ENCODE measurements at places on chromosomes 13 and 19. TPM values are rescaled to one million over a fixed set of nuclear protein-coding genes. Genes with fewer than 3 reads are reported as not detected.

The DMRTC2 gene
- total RNA-seq = not detected

The ATP7B gene
- 3.0 TPM for total RNA-seq

The IGFL4 gene
- not detected for total RNA-seq

The ZSWIM9 gene
- 13.1 TPM for total RNA-seq

The LILRA5 gene
- not detected for total RNA-seq

The LENG8 gene
- total RNA-seq = 283 TPM

The LSR gene
- 24.2 TPM for total RNA-seq

DNA sequence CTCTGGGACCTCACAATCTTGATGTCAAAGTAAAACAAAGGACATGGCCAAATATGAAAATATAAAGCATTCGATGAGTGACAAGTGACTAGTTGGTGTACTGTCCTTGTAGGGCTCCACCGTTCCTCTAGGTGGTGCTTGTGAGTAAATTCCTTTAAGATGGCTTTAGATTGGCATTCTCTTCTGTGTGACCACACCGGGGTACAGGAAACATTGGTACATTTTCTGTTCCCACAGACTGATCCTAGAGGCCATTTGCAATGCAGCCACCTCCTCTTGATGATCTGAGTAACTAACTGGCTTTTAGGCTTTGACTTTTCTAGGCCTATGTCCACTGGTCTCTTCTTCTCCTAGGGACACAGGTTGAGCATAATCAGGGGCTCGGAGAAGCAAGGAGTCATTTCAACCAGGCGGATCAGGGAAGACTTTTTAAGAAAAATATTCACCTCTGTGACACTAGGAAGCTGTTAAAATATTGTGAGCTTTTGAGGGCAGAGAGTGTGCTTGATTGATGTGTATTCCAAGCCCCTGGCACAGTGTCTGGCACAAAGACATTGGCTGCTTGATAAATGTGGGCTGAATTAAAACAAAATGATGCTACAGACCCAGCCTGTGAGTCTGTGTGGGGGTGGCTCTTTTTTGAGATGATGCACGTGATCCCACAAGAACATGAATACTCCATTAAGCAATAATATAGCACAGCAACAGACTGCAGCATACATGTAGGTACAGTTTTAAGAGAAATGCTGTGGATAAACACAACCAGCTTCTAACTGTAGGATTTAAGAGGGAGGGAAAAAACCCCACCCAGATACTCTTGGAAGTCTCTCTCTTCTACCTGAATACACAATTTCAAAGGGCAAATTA is 21.0 kb downstream of the EPSTI1 start:
- H3K36me3 ChIP-seq = peaks cover 4% of the 10 kb centered on the region
- H3K4me3 ChIP-seq = no peak overlapping the region
- H3K27me3 ChIP-seq = no peaks in the 10 kb centered on the region
- DNase-seq = peak; percentile 48
- H3K27ac ChIP-seq = no peak overlapping the region

GRCh38 chr19:52896431-52897137 is 851 bp downstream of the ZNF320 start:
- H3K27me3 ChIP-seq = no peaks in the 10 kb centered on the region
- H3K27ac ChIP-seq = peak overlapping the region; percentile 82
- DNase-seq = no peak
- H3K4me1 ChIP-seq = peaks cover 19% of the 10 kb centered on the region
- H3K4me3 ChIP-seq = peak overlapping the region; percentile 93

- H3K4me3 ChIP-seq = peak overlapping the region; percentile 87
- H3K4me1 ChIP-seq = peaks cover 14% of the 10 kb centered on the region
- peaks cover 86% of the 10 kb centered on the region for H3K27me3 ChIP-seq
- peak; percentile 24 for DNase-seq
Observed at GRCh38 chr13:111114362-111115060, 599 bp upstream of the ARHGEF7 start.

GRCh38 chr19:46571495-46571894 is 29.6 kb upstream of the CALM3 start:
- no peak overlapping the region for H3K27ac ChIP-seq
- no peak for DNase-seq
- peaks cover 19% of the 10 kb centered on the region for H3K4me1 ChIP-seq
- H3K4me3 ChIP-seq = no peak overlapping the region
- no peaks in the 10 kb centered on the region for H3K36me3 ChIP-seq

DNA sequence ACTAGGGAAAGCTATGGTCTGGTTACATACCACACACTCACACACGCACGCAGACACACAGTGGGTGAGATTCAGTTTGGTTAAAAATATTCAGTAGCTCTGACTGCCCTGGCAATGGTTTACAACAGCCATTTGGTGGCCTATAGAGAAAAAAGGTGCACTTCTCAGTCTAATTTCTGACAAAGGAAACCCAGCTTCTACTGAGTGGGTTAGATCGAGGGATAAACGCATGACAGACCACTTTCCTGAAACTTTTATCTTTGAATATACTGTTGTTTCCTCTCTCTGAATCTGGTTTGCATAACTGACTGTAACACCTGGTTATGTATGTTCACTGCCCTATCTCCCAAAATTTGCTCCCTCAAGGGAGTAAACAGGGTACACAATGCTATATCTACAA is 2.5 kb downstream of the LIG4 start:
- H3K27ac ChIP-seq = no peak overlapping the region
- DNase-seq = no peak
- H3K4me3 ChIP-seq = no peak overlapping the region

DNA sequence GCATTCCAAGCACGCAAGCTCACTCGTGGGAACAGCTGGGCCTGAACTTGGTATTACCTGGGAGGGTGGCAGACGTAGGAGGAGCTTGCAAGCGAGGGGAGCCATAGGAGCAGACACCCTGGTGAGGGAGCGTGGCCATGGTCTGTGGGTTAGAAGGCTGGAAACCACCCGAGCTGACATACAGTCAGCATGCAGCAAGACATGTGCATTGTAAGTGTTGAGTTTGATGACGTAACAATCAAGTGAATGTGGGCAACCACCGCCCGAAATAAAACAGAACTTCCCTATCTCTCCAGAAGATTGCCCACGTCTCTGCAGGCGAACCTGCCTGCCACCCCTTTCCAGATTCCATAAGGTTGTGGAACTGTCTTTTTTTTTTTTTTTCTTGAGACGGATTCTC is 26.8 kb downstream of the UBXN6 start:
- no peaks in the 10 kb centered on the region for H3K4me1 ChIP-seq
- DNase-seq = no peak
- H3K36me3 ChIP-seq = peaks cover 9% of the 10 kb centered on the region
- H3K4me3 ChIP-seq = no peak overlapping the region
- H3K27me3 ChIP-seq = no peaks in the 10 kb centered on the region

DNA sequence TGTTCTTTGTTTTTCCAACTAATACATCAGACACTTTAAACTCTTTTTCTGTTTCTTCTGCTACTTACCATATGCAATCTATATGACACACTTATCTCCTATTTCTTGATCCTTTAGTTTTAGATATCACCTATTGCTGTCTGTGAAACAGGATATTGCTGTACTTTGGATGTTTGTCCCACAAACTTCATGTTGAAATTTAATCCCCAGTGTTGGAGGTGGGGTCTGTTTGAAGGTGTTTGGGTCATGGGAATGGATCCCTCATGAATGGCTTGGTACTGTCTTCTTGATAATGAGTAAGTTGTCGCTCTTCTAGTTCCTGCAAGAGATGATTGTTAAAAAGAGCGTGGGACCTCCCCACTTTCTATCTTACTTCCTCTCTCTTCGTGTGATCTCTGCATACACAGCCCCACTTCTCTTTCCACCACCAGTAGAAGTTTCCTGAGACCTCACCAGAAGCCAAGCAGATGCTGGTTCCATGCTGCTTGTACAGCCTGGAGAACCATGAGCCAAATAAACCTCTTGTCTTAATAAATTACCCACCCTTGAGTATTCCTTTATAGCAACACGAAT is 244.2 kb downstream of the NHLRC3 start:
- H3K4me3 ChIP-seq = no peak overlapping the region
- H3K36me3 ChIP-seq = peaks cover 6% of the 10 kb centered on the region
- H3K27ac ChIP-seq = no peak overlapping the region
- no peaks in the 10 kb centered on the region for H3K4me1 ChIP-seq
- DNase-seq = no peak

DNA sequence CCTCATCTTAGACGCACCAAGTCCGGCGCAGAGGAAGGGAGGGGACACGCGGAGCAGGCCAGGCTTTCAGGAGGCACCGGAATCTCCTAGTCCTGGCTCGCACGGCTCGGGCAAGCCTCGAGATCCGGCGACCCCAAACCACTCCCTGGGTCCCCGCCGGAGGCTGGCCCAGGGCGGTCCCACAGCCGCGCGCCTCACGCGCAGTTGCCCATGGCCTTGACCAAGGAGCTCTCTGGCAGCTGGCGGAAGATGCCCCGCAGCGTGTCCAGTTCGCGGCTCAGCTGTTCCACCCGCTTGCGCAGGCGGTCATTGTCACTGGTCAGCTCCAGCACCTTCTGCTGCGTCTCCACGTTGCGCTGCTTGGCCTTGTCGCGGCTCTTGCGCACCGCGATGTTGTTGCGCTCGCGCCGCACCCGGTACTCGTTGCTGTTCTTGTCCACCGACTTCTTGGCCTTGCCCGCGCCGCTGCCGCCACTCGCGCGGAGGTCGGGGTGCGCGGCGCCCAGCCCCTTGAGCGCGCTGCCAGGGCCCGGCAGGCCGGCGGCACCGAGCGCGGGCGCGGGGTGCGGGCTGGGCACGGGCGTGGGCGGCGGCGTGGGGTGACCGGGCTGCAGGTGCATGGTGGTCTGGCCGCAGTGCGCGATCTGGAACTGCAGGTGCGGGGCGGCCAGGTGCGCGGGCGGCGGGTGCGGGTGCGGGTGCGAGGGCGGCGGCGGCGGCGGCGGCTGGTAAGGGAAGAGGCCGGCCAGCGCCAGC is 1.0 kb downstream of the CEBPA start:
- no peaks in the 10 kb centered on the region for H3K36me3 ChIP-seq
- DNase-seq = no peak
- no peak overlapping the region for H3K27ac ChIP-seq
- H3K4me3 ChIP-seq = peak overlapping the region; percentile 60
- H3K4me1 ChIP-seq = no peaks in the 10 kb centered on the region

- no peak for DNase-seq
- peaks cover 14% of the 10 kb centered on the region for H3K4me1 ChIP-seq
- H3K27ac ChIP-seq = no peak overlapping the region
Observed at GRCh38 chr13:50069261-50069660, 54.0 kb downstream of the KCNRG start.

DNA sequence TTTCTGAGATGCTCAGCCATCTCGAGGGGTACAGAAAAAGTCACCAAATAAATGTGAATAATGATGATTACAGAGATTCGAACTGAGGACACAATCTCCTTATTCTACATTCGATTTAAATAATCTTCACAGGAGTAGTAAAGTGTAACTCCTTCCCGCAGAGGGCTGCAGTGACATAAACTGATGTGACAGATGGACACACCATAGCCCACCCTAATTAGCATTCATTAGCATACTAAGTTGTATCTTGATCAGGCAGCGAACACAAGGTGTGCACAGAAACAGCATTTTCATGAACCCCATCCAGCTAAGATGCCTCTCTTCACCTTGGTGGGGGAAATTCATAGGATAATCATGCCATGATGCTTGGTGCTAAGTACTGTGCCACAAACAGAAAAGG is 83.0 kb downstream of the TNFSF11 start:
- H3K27me3 ChIP-seq = peaks cover 76% of the 10 kb centered on the region
- H3K36me3 ChIP-seq = no peaks in the 10 kb centered on the region
- no peak overlapping the region for H3K4me3 ChIP-seq
- no peaks in the 10 kb centered on the region for H3K4me1 ChIP-seq

- peak overlapping the region; percentile 25 for H3K27ac ChIP-seq
- peaks cover 24% of the 10 kb centered on the region for H3K4me1 ChIP-seq
- no peak overlapping the region for H3K4me3 ChIP-seq
Observed at GRCh38 chr13:73820688-73821087, 313.5 kb downstream of the KLF12 start.

- DNase-seq = no peak
- peaks cover 16% of the 10 kb centered on the region for H3K27me3 ChIP-seq
- H3K4me1 ChIP-seq = peaks cover 7% of the 10 kb centered on the region
- H3K27ac ChIP-seq = no peak overlapping the region
- H3K4me3 ChIP-seq = no peak overlapping the region
Observed at GRCh38 chr19:406135-406781, 2.7 kb downstream of the C2CD4C start.

DNA sequence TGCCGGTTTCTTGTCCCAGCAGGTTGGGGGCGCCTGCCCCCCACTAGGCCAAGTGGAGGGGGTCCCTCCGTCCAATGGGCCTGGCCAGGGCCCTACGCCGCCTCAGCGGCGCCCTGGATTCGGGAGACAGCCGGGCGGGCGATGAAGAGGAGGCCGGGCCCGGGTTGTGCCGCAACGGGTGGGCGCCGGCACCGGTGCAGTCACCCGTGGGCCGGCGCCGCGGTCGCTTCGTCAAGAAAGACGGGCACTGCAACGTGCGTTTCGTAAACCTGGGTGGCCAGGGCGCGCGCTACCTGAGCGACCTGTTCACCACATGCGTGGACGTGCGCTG is 6.2 kb downstream of the KCNJ14 start:
- no peaks in the 10 kb centered on the region for H3K36me3 ChIP-seq
- H3K27me3 ChIP-seq = no peaks in the 10 kb centered on the region
- H3K4me3 ChIP-seq = no peak overlapping the region
- H3K4me1 ChIP-seq = peaks cover 6% of the 10 kb centered on the region
- H3K27ac ChIP-seq = no peak overlapping the region

GRCh38 chr19:39200066-39200802 is 3.5 kb downstream of the NCCRP1 start:
- peaks cover 22% of the 10 kb centered on the region for H3K4me1 ChIP-seq
- DNase-seq = no peak
- no peak overlapping the region for H3K4me3 ChIP-seq

- DNase-seq = no peak
- H3K27ac ChIP-seq = no peak overlapping the region
- H3K4me1 ChIP-seq = peaks cover 12% of the 10 kb centered on the region
- H3K4me3 ChIP-seq = no peak overlapping the region
Observed at GRCh38 chr13:95258098-95258497, 43.2 kb downstream of the ABCC4 start.

- no peak within 1 kb of the TSS for H3K4me3 ChIP-seq
- H3K4me1 ChIP-seq = peaks cover 5% of the 10 kb centered on the region
- H3K27me3 ChIP-seq = no peaks in the 10 kb centered on the region
- peaks cover 2% of the 10 kb centered on the region for H3K36me3 ChIP-seq
- no peak for DNase-seq
Observed at GRCh38 chr19:48672994-48673393, at the start of gene NTN5. NTN5 (minus strand) TSS chr19:48673017; CDS start chr19:48670986, 2,031 bp downstream.

- DNase-seq = no peak
- H3K27ac ChIP-seq = peak overlapping the region; percentile 3
- H3K36me3 ChIP-seq = no peaks in the 10 kb centered on the region
Observed at GRCh38 chr13:79459906-79460305, 21.0 kb upstream of the NDFIP2 start.

DNA sequence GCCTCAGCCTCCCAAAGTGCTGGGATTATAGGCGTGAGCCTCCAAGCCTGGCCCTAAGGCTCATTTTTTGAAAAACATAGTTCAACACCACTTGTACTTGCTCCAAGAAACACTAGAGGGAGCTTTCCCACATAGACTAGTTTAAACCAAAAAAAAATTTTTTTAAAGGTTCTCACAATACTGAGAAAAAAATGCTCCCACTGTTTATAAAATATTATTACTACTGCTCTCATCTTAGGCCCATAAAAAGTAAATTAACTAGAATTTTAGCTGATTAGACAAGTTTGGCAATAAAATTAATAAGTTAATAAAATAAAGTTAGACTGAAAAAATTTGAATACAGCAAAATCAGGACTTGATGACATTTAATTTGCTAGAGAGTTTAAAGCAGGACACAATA is 109.5 kb downstream of the TBC1D4 start:
- H3K36me3 ChIP-seq = no peaks in the 10 kb centered on the region
- H3K27ac ChIP-seq = no peak overlapping the region
- no peak for DNase-seq
- H3K4me3 ChIP-seq = no peak overlapping the region

Measured in activated T-cell treated with anti-CD3 and anti-CD28 coated beads, Interleukin-2, amount 50 U/mL, for 72 hours (primary cell).